ENCODE measurements at places on chromosomes 7 and 10.
A peak's percentile ranks its signal among the peaks of the same experiment; 100 is the strongest.

DNA sequence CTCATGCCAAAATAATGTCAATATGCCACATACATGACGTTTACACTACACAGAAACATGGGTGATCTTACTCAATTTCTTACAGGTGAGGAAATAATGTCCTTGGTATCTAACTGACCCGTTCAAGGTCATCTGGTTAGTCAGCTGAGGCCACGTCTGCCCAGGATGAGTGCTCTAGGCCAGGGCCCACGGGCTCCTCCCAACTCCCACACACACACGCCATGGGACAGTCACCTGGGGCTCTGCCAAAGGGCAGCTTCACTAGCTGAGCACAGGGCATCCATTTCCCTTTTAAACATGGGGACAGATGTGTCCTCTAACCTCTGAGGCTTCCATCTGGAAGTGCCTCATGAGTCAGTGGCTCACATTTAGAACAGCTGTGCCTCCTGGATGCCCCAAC is 123.9 kb downstream of the TNS3 start:
- no peak for DNase-seq

- no peak for DNase-seq
Measured at GRCh38 chr10:122014652-122015248, 25.8 kb downstream of the TACC2 start.

- no peak for DNase-seq
Measured at GRCh38 chr10:119189811-119190282, 11.2 kb upstream of the PRDX3 start.

- no peak for DNase-seq
Measured at GRCh38 chr7:158188676-158189075, 398.9 kb downstream of the PTPRN2 start.

- DNase-seq: no peak
Measured at GRCh38 chr7:710161-710560, 16.3 kb upstream of the DNAAF5 start.

DNA sequence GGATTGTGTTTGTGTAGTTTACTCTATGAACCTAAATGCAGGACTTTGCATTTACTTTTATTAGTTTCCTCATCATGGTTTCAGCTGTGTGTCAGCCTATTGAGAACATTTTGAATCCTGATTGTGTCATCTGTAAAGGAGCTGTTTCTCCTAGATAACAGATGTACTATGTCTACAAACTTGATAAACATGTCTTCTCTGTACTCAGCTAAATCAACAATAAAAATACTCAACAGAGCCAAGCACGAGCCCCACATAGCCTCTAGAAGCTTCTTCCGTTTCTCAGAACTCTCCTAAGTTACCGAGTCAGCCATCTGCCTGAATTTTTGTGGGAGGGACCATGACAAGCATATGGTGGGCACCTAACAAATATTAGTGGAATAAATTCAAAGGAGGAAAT is 234.7 kb downstream of the SKAP2 start:
- no peak for DNase-seq

DNA sequence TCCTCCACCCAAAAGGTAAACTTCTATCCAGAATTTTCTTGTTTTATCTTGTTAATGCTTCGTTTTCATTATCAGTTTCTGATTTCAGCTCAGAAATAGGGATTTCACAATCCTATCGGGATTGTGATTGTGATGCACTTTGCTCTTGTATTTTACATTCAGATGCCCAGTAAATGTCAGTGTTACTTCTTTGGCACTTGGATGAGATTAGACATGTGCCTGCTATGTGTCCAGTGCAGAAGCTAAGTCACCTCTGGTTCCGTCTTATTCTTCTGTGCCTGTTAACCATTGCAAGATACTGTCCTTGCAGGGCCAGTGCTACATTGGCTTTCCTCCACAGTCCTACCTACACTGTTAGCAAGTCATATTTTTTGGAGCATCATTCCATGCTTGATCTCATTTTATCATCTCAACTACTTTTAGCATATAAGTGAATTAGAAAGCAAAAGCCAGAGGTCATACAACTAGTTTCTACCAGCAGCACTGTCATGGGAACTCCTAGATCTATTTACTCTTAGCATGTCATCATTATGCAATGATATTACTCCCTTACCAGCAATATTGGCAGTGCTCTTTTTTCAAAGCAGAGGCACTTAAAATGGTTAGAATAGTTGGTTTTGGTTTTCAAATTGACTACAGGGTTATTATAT is 26.7 kb downstream of the ZNF277 start:
- DNase-seq: no peak

DNA sequence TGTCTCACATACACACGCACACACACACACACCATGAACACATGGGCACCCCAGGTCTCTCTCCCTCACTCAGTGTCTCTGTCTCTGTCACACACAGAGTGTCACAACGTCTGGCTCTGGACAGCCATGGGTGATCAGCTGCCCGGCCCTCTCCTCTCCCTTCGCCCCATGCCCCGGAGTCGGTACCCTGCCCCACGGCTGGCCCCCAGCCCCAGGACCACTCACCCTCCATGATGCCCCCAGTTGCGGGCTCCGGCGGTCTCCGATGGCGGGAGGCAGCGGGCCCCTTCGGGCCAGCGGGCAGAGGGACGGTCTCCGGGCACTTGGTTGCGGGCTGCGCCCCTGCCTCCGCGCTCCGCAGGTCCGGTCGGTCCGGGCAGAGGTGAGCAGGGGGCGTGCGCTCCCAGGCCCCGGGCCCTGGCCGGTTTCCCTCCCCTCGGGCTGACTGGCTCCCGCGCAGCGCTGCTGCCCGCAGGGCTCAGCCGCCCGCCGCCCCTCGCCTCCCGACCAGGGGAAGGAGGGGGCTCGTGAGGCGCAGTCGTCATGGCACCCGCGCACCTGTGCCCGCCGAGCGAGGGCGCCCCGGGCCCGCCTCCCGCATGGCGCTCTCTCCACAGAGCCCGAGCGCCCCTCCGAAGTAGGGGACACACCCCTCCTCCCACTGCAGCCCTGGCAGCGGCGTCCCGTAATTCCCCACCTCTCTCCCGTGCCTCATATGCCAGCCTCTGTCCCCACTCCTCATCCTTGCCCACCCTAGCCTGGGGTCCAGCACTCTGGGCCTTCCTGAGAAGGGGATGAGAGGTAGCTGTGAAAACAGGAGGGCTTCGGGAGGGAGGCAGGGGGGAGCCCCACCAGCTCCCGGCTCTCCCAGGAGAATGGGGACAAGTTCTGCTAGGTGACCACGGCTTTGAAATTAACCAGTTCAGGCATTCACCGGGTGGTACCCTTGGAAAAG is at the start of gene NPFFR1:
NPFFR1 (minus strand) TSS at position 560 of the 955 bp plus-strand sequence; CDS start at position 232, 328 bp downstream.
- DNase-seq: no peak

DNA sequence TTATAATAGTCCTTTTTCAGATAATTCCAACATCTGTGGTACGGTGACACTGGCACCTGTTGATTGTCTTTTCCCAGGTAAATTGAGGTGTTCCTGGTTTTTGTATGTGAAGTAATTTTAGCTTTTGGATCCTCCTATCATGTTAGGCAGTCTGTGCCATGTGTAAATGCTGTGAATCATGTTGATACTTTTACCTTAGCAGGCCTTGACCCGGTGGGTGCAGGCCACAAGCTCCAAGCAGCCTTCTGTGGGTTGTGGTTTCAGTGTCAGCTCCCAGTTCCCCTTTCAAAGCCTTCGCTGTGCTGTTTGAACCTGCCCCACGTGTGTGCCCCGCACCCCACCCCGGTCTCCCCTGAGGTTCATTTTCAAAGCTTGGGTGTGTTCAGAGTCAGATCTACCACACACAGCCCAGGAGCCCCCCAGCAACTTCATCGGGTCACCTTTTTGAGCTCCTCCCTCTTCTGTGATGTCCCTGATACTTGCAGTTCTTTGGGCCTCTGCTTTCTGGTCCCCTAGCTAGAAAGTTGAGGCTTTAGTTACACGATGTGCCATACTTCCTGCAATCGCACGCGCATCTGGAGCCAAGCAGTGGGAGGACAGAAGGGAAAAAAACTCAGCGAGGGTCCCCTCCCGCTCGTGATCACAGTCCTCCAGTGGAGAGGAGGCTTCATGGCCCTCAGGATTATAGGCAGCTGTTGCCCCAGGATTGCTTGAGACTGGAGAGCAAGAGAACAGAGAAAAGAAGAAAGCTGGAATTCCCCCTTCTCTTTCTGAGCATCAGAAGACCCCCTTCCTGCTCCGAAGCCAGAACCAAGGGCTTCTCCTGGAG is 8.7 kb upstream of the BHLHA15 start:
- DNase-seq: peak; percentile 63

GRCh38 chr7:84251277-84251781 is 56.7 kb upstream of the SEMA3A start:
- DNase-seq: no peak

DNA sequence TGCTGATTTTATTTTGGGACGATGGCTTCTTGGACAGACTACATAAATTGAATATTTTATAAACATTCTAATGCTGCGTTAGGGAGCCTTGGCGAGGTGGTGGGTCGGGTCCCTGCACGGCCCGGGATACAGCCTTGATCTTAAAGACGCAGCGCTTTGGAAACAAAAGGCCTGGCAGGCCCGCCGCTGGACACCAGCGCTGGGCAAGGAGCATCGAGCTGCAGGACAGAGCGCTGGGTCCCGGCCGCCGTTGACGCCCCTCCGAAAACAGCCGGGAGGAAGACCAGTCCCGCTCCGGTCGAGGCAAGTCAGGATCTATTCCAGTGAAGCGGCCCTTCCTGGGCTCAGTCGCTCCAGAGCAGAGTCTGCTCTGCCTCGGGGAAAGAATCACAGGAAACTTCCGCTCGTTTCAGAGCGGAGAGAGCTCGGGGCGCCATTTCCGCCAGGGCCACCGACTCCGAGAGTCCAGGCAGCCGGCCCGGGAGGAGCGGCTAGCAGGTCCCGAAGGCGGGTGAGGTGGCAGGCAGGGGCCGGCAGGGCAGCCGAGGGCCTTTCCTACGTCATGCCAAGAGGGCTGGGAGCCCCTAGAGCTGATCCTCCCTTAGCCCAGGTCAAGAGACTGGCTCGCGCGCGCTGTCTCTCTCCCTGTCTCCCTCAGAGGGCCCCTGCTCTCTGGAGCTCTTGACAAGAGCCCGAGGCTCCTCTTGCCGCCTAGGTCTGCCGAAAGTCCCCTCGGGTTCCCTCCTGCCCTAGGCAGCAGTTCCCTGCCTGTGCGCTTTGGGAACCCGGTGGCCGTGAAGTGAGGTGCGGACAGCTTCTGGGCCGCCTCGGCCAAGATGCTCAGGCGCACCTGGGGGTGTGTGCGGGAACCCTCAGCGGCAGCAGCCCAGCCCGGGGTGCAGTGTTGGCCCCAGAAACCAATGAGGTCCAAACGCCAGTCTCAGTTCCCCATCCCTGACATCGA is 1.4 kb upstream of the DRGX start:
- DNase-seq: no peak

DNA sequence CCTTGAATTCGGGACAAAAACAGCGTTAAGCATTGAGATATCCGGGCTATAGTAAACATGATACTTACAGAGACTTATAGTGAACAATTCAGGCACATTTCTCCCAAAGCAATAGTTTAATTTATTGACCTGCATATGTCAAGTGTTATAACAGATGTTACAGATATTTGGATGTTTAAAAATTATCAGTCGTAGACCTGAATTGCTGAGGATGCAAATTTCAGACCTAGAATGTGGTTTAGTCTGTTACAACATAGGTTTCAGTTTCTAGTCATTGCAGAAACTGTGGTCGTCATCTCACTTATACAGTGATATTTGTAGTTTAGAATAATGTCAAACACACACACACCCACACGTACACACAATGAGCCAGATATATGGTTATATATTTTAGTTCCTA is 85.2 kb downstream of the VTI1A start:
- no peak for DNase-seq

GRCh38 chr10:113326160-113327111 is 226.4 kb upstream of the HABP2 start:
- DNase-seq: peak; percentile 54

DNA sequence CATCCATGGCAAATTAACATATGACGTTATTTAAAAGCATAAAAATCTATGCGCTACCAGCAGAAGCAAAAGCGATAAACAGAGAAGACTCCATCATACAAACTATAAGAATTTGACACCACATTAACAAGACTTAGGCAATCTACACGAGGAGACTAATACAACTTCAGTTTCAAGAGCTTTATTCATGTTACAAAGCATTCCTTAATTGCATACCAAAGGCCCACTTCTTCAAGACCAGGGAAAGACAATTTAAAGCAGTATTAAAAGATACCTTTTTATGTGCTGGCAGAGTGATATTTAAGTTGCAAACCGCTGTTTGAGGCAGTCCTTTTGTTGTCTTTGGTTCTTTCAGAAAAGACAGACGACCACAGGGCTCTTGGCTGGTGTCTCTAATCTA is 176.0 kb upstream of the CCDC6 start:
- no peak for DNase-seq

- no peak for DNase-seq
Measured at GRCh38 chr10:12617191-12618175, 268.1 kb downstream of the CAMK1D start.

DNA sequence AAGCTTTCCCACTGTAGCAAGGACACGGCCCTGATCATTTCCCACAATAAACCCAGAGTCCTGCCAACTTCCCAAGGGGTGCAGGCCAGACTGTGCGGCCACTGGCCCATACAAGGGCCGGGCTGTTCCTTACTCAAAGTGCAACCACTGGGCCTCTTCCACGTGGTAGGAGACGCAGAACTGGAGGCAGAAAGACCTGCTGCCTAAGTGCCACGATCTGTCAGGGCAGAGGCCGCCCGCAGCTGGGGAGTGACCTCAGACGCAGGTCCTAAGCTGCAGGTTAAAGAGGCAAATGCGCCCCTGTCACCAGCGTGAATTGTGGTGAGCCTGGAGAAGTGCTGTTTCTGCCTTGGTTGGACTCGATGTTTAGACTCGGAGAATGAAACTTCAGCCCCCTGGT is 26.2 kb downstream of the GPER1 start:
- no peak for DNase-seq

GRCh38 chr7:112207765-112208164 is 1.3 kb downstream of the ZNF277 start:
- no peak for DNase-seq

DNA sequence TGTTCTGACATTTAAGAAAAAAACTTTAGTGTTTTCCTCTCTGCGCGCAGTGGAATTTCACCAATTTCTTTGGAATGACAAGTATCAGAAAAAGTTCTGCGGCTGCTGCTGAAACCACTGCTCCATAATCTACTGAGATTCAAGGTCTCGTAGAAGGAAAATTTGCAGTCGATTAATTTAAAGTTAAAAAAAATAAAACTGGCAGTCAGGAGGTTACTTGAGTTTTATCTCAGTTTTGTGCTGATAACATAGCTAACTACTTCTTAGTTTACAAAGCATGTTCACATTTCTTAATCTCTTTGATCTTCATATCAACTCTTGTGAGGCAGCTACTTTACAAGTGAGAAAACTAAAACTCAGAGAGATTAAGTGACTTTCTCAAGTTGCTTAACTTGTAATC is 18.2 kb upstream of the CALD1 start:
- DNase-seq: no peak

GRCh38 chr7:151897951-151898686 is 21.2 kb upstream of the PRKAG2 start:
- DNase-seq: no peak

GRCh38 chr10:50541921-50542320 is 81.8 kb downstream of the SGMS1 start:
- DNase-seq: no peak

- DNase-seq: no peak
Measured at GRCh38 chr10:12372846-12373245, 23.5 kb downstream of the CAMK1D start.
